ENCODE measurements at places on chromosomes 6 and 20. TPM values are rescaled to one million over a fixed set of nuclear protein-coding genes. Genes with fewer than 3 reads are reported as not detected.

Gene CRISP2
- total RNA-seq = not detected

Gene GPLD1
- total RNA-seq = 10.2 TPM

DNA sequence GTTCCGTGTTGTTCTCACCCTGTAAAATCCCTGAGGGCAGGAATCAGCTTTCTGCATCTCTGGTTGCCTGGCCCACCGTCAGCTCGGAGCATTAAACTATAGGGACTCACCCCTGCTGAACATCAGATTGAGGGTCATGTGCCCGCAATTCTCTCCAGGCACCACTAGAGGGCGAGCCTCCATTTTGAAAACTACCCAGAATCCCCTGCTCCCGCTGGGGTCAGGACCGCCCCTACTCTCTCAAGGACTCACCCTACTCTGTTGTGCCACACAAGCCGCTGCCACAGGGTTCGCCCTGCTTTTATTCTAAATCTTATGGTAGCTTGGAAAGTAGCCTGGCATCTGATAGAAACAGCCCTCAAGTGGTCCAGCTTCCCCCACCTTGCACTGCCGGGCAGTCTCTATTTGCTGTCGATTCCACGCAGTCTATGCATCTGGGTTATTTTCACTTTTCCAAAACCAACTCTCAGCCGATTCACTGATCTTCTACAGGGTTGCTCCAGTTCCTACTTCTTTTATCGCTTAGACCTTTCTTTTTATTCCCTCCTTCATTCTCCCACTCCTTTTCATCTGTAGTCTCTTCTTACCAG is 244.1 kb upstream of the QKI start:
- no peak for DNase-seq

DNA sequence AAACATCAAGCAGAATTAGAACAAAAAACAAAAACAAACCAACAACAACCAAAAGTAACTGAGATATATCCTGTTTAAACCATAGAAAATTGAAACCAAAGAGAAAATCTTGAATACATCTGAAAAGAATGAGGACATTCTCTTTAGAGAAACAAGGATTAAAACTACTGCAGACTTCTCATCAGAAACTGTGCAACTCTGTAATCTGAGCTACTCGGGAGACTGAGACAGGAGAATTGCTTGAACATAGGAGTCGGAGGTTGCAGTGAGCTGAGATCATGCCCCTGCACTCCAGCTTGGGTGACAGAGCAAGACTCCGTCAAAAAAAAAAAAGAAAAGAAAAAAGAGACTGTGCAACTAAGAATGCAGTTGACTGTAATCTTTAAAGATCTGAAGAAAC is 153.4 kb downstream of the SYNDIG1 start:
- no peak for DNase-seq

DNA sequence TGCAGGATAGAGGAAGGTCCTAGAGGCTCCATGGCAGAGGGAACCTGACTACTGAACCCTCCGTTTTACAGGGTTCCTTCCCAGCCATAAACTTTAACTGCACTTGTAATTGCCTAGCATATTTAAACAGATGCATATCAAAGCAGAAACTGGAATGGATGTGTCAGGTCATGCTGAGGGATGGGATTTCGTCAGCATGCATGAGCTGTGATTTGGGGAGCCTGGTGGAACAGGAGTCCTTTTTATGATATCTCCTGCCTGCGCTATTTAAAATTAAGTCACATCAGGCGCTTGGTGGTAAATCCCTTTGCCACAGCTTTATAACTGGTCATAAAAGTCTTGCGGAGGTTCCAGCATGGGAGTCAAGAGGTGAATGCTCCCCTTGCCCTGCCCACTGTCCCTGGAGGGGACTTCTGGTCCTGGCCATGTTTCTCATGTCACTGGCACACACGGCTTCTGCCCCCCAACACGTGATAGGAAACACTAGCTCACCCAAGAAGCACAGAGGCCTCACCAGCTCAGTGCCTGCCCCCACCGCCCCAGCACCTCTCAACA is 26.0 kb upstream of the PCMTD2 start:
- DNase-seq = no peak

DNA sequence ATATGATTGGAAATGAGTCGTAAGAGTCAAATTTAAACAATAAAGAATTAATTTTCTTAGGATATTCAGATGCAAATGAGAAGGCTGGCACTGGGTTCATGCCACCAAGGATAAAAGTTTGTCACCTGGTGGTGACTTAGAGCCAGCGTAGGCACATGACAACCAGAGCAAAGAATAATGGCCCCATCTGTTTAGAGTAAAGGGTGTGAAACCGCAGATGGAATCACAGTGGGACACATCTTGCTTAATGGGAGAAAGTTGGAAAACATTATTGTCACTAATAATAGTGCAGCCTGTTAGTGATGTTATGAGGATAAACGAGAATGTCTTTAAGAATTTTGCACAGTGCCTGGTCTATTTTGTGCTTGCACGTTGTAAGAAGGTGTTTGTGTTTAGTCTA is 727.8 kb downstream of the QKI start:
- no peak for DNase-seq

- DNase-seq = no peak
These were observed 642 bp downstream of the NKX2-2 start for GRCh38 chr20:21513181-21513663.

DNA sequence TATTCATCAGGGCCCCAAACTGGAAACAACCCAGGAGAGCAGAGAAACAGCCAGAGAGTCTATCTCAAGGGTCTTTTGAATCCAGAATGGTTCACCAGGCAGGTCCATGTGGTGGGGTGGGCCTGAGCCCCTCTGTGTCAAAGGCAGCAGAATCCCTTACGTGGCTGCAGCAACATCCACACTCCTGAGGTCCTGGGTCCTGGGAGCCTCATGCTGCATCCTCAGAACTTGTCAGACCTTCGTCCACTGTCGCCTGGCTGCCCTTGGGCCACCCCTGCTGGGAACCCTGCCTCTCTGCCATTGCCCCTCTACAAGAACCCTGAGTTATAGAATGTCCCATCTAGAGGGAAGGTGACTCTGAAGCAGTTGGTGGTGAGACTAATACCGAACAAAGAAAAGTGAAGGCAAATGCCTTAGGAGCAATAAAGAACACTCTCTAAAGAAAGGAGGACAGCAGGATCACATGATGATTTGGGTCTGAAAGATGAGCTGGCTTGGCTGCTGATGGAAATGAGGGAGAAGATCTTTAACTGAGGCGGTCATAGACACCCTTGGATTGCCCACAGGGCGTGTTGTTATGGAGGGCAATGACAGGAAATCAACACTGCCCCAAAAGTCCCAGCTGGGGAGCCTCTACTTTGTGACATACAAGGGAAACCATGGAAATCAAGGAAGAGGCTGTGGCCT is 161.2 kb downstream of the SYNDIG1 start:
- DNase-seq = no peak

GRCh38 chr6:29537714-29538403 is 21.7 kb downstream of the UBD start:
- DNase-seq = no peak

- no peak for DNase-seq
These were observed 70.5 kb upstream of the THEMIS start for GRCh38 chr6:127971386-127971785.

DNA sequence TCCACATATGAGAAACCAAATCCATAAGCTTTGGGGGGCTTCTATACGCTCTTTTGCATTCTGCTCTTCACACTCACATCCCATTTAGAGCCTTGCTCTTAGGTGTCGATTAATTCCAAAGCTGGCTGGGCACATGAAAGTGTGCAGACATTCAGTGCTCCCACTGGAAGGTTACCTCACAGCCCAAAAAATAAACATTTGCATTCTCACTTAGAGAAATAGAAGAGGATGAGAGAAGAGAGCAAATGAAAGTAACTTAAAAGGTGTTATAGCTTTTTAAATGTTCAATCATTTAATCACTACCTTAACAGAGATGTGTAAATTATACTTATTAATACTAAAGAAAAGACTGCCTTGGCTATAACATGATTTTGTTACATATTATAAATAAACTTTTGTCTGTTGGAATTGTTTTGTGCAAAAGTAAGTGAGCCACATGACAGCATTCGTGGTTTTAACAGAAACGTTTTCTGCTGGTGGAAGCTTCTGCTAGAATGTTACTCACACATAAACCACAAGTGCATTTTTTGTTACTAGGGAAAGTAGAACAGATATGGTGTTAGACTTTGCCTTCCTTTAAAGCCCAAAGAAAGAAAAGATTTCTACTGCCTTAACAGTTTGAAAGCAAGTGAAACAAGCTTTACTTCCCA is 116.7 kb downstream of the SIM1 start:
- DNase-seq = no peak

- DNase-seq = no peak
These were observed 56.8 kb upstream of the MTRF1L start for GRCh38 chr6:153059311-153059710.

GRCh38 chr20:36063916-36064657 is 90.5 kb upstream of the EPB41L1 start:
- DNase-seq = no peak

DNA sequence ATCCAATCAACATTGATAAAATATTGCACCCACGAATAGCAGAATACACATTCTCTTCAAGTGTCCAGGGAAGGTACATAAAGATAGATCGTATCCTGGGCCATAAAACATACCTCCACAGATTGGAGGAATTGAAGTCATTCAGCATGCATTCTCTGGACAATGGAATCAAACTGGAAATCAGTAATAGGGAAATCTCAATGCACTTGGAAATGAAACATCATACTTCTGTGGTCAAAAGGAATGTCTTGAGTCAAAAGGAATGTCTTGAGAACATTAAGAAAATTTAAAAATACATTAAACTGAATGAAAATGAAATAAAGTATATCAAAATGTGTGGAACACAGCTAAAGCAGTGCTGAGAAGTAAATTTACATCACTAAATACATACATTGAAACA is 138.8 kb downstream of the TFAP2A start:
- DNase-seq = no peak

- DNase-seq = no peak
These were observed 473.5 kb downstream of the UTRN start for GRCh38 chr6:144758602-144759001.

DNA sequence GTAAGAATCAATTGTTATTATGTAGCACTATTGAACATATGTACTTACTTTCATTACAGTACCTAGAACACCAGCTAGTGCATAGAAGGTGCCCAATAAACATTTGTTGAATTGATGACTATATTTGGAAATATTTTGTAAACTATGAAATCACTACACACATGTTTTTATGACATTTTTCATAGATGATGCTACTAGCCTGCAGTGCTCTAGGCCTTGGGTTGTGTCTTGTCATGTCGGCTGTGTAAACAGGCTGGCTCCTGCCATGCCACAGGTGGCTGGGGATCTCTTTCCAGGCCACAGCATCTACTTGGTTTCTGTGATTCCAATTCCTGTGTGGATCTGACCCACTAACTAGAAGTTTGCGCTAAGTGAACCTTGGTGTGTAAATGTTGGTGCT is 43.3 kb upstream of the EDN1 start:
- DNase-seq = no peak

Gene PARD6B
- 9.3 TPM for total RNA-seq

- no peak for DNase-seq
These were observed 26.7 kb upstream of the YWHAB start for GRCh38 chr20:44858606-44859360.

GRCh38 chr6:84897011-84897410 is 132.6 kb upstream of the TBX18 start:
- DNase-seq = peak; percentile 40

- DNase-seq = no peak
These were observed 20.5 kb downstream of the CPNE5 start for GRCh38 chr6:36818756-36819155.

- DNase-seq = no peak
These were observed 7.7 kb upstream of the ZBTB24 start for GRCh38 chr6:109490713-109491112.

- no peak for DNase-seq
These were observed 558.2 kb upstream of the CITED2 start for GRCh38 chr6:139932671-139933070.

Gene LPA
- total RNA-seq = not detected

Gene SPATA2
- total RNA-seq = 2.0 TPM

GRCh38 chr6:27066381-27066780 is 181.1 kb upstream of the PRSS16 start:
- DNase-seq = no peak

DNA sequence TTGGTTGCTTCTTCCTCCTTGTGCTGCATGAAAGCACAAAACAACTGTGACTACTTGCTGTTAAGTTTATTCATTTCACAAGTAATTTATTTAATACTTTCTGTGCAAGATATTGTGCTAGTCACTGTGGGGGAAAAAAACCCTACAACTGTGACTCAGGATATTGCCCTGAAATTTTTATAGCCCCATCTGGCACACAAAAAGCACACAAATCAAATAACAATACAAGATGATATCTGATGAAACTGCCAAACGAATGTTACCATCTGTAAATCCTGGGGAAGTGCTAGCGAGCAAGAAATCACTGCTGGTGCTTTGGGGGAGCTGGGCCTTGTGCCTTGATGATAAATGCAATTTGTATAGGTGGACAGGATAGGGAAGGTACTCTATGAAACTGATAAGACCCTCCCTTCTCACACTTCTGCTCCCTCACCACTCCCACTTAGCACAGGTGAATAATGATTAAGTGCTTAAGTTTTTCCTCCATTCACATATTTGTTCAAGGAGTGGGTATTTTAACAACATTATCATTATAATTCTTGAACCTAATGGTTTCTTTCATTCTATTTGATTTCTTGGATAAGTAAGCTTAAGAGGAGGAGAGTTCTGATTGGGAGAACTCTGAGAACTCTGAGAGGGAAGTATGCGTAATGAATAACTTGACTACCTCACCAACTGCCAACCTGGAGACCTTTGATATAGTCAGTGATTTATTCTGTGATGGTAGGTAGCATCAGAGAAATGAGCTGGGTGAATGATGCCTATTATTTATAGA is 115.3 kb downstream of the RTN4IP1 start:
- no peak for DNase-seq

GRCh38 chr20:47286681-47287080 is 69.8 kb downstream of the ZMYND8 start:
- no peak for DNase-seq

DNA sequence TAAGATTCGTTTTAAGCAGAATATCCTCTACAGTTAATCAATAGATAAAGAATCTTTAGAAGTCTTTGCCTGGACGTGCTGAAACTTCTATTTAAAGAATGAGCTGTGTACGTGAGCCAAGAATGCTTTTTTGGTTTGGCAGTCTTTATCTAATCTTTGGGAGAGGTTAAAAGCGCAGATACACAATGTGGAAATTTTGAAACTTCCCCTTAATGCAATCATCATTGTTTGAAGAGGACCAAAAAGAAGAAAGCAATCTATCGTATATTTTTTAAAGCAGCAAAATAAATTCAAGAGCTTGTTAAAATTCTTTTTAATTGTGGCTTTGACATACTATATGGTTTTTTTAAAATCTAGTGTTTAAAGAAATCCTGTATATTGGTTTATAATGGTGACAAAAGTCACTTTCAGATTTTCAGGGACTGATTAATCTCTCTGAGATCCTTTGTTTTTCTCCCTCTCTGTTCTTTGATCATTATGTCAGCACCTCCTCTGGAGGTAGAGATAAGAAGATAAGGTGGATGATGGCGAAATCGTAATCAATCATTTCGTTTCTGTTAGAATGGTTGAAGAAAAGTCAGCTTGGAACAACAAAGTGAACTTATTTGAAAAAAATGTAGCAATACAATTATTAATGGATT is 92.1 kb upstream of the FAM184A start:
- peak; percentile 78 for DNase-seq

Gene GTPBP2
- 34.8 TPM for total RNA-seq

Gene RAB44
- 0.59 TPM for total RNA-seq

Measured in skin of body (tissue), 3 donors.